ENCODE measurements at places on chromosomes 7 and 10. TPM values are rescaled to one million over a fixed set of nuclear protein-coding genes. Genes with fewer than 3 reads are reported as not detected.

IL15RA gene
- total RNA-seq = 49.6 TPM

LRIT1 gene
- total RNA-seq = not detected

TMEM178B gene
- total RNA-seq = 15.9 TPM

INA gene
- not detected for total RNA-seq

PDE6C gene
- not detected for total RNA-seq

COA1 gene
- 128 TPM for total RNA-seq

SPDYE3 gene
- total RNA-seq = not detected

ZRANB1 gene
- total RNA-seq = 12.2 TPM

TEX36 gene
- not detected for total RNA-seq

MSS51 gene
- 0.41 TPM for total RNA-seq

GARIN1A gene
- total RNA-seq = not detected

AKR1C3 gene
- 3,253 TPM for total RNA-seq

MMRN2 gene
- total RNA-seq = 4.8 TPM

UTF1 gene
- total RNA-seq = not detected

ELOVL3 gene
- total RNA-seq = 0.78 TPM

CLIP2 gene
- 20.5 TPM for total RNA-seq

ADGRA1 gene
- not detected for total RNA-seq

CACNA2D1 gene
- total RNA-seq = 5.8 TPM

GPC2 gene
- total RNA-seq = 1.4 TPM

UNC5B gene
- not detected for total RNA-seq

FMC1 gene
- 48.3 TPM for total RNA-seq

CLDN3 gene
- total RNA-seq = 69.4 TPM

MEOX2 gene
- total RNA-seq = not detected

SH2B2 gene
- 16.5 TPM for total RNA-seq

CRHR2 gene
- not detected for total RNA-seq

HDAC9 gene
- total RNA-seq = 21.5 TPM

CYP17A1 gene
- total RNA-seq = not detected

CALML3 gene
- not detected for total RNA-seq

DNTT gene
- total RNA-seq = 0.30 TPM

CTTNBP2 gene
- total RNA-seq = not detected

MSMB gene
- not detected for total RNA-seq

SUN3 gene
- not detected for total RNA-seq

MYH16 gene
- total RNA-seq = 0.09 TPM

AKR1D1 gene
- not detected for total RNA-seq

FBXL13 gene
- 0.34 TPM for total RNA-seq

GIMAP6 gene
- not detected for total RNA-seq

ANKRD30A gene
- total RNA-seq = not detected

NEUROG3 gene
- total RNA-seq = not detected

GATA3 gene
- total RNA-seq = 1.7 TPM

CLCN1 gene
- not detected for total RNA-seq

RNF133 gene
- not detected for total RNA-seq

CDNF gene
- total RNA-seq = not detected

All from Caki2 (cell line).